ENCODE measurements at places on chromosomes 2 and 18.
A peak's percentile ranks its signal among the peaks of the same experiment; 100 is the strongest.

- H3K27ac ChIP-seq, result no peak overlapping the region
- no peaks in the 10 kb centered on the region for H3K27me3 ChIP-seq
- H3K4me1 ChIP-seq, result no peaks in the 10 kb centered on the region
These were observed 162.2 kb downstream of the BCL11A start for GRCh38 chr2:60391230-60391629.

- H3K27ac ChIP-seq, result no peak overlapping the region
- H3K4me1 ChIP-seq, result peaks cover 12% of the 10 kb centered on the region
- no peak overlapping the region for H3K4me3 ChIP-seq
- H3K27me3 ChIP-seq, result peaks cover 4% of the 10 kb centered on the region
- H3K36me3 ChIP-seq, result no peaks in the 10 kb centered on the region
These were observed 32.1 kb upstream of the CD8A start for GRCh38 chr2:86822668-86823345.

DNA sequence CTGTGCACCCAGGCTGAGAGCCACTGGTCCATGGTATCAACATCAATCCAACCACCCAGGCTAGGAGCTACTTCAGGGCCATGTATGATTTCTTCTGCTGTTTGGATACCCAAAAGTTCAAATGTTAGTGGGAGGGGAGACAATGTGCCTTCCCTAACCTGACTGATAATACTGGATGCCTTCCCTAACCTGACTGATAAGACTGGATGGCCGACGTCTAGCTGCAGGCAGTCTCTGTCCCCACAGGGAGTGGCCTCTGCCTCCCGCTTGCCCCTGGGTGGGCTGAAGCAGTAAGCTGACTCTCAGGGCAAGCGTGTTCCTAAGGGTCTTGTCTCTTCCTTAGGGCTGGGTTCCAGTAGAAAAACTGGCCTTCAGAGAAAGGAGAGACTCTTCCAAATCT is 65.8 kb downstream of the ZAP70 start:
- H3K27ac ChIP-seq, result no peak overlapping the region
- no peak for DNase-seq
- H3K36me3 ChIP-seq, result peaks cover 18% of the 10 kb centered on the region

DNA sequence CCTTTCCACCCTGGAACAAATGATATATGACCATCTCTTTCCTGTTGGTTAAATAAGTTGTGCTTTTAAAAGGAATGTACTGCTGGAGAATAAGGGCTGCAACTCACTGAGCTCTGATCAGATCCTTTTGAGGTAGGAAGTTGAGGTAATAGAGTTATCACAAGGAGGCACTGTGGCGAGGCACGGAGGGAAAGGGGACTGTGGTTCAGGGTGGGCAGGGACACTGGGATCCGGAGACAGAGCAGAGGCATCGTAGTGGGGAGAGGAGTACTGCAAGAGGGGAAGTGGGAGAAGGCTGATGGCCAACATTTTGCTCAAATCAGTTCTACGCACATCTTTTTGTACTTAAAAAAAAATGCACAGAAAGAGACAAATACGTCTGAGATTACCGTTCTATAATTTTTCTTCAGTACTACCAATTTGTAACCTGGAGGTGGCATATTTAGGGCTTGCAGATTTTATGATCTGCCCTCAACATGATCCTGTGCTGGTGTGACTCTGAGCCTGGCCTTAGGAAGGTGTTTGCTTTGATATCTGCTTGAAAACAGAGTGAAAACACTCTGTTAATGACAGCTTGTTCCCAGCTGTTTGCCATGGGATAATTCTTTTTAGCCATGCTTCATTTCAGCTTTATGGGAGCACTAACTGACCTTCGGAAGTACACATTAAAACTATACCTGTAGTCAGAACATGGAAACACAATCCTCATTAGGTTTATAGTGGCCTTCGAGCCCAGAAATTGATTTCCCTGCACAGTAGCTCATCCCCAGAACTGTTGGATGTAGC is 168.1 kb downstream of the KCNE4 start:
- no peak overlapping the region for H3K4me3 ChIP-seq
- H3K4me1 ChIP-seq, result no peaks in the 10 kb centered on the region
- H3K27ac ChIP-seq, result no peak overlapping the region
- no peak for DNase-seq
- H3K36me3 ChIP-seq, result no peaks in the 10 kb centered on the region
- no peaks in the 10 kb centered on the region for H3K27me3 ChIP-seq

DNA sequence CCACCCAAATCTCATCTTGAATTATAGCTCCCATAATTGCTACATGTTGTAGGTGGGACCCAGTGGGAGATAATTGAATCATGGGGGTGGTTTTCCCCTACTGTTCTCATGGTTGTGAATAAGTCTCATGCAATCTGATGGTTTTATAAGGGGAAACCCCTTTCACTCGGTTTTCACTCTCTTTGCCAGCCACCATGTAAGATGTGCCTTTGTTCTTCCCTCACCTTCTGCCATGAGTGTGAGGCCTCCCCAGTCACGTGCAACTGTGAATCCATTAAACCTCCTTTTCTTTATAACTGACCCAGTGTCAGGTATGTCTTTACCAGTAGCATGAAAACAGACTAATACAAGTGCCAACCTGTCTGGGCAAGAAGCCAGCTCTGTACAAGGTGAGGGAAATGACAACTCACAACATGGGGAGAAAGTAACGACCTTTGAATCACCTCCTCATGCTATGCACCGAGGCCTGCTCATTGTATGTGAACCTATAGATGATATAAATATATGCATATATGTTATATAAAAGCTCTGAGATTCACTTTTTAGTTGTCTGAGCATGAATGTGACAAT is 162.2 kb downstream of the ALPK2 start:
- H3K4me3 ChIP-seq, result no peak overlapping the region
- H3K27ac ChIP-seq, result no peak overlapping the region
- no peak for DNase-seq
- no peaks in the 10 kb centered on the region for H3K27me3 ChIP-seq
- no peaks in the 10 kb centered on the region for H3K36me3 ChIP-seq
- H3K4me1 ChIP-seq, result no peaks in the 10 kb centered on the region

DNA sequence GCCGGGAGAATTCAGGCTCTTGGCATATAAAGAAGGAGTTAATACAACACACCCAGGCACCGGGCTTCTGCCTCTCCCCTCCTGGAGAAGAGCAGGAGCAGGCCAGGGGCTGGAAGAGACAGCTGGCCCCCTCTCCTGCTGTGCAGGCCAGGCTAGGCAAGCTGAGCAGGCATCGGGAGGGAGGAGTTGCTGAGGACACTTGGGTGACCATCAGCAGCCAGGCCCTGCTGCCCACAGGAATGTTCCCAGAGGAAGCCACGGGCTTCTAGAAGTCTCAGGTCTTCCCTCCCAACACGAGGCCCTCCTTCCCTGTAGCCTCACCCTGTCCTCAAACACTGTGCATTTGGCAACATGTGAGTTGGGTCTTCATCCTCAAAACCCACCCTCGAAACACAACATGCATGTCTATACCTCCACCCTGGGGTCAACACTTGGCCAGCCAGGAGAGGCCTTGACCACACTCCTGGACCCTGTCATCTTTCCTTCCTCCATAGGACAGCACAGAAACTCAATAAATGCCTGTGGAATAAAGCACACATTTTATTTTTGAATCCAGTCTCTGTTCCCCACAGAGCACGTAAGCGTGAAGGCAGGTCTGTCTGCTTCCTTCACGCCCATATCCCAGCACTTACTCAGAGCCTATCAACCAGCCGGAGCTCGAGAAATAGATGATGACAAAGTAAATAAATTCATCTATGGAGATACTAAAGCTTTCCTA is 433.8 kb upstream of the ID2 start:
- no peaks in the 10 kb centered on the region for H3K36me3 ChIP-seq
- H3K4me1 ChIP-seq, result no peaks in the 10 kb centered on the region
- H3K27ac ChIP-seq, result no peak overlapping the region

GRCh38 chr2:174615871-174616436 is 18.4 kb upstream of the WIPF1 start:
- no peaks in the 10 kb centered on the region for H3K27me3 ChIP-seq
- peaks cover 24% of the 10 kb centered on the region for H3K36me3 ChIP-seq
- H3K4me3 ChIP-seq, result no peak overlapping the region
- no peak for DNase-seq

GRCh38 chr18:28284132-28284531 is 107.2 kb upstream of the CDH2 start:
- H3K4me3 ChIP-seq, result no peak overlapping the region
- no peak overlapping the region for H3K27ac ChIP-seq
- DNase-seq, result no peak
- H3K27me3 ChIP-seq, result no peaks in the 10 kb centered on the region
- H3K36me3 ChIP-seq, result no peaks in the 10 kb centered on the region

DNA sequence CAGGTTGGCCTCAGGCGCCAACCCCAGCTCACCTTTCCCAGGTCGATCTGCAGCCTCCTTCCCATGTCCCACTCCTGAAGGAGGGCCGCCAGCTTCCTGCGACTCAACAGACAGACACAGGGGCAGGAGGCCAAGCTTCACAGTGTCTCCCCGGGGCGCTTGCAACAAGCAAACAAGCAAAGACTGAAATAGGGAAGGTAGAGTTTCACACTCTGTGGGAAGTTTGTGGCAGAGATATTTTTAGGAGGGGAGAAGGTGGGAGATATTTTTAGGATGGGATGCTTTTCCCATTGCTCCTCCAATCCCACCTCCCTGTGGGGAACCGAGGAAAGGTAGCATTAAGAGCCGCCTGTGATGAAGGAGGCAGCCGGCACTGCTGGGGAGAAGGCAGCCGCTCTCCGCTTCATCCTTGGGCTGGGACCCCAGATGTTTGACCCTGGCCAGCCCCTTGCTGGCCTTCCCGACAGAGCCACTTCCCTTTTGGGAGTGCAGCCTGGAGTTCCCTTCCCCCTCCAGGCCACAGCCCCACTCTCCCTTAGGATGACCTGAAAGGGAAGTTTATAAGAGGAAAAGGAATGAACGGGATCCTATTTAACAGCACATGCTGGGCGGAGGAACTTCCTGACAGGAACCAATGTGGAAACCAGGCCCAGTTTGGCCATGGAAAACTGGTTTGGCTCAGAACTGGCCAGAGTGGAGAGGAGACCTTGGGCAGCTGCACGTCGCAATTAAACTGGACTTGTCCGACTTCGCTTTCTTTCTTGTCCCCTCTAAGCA is 142.2 kb upstream of the SMAD2 start:
- no peaks in the 10 kb centered on the region for H3K27me3 ChIP-seq
- DNase-seq, result no peak
- no peaks in the 10 kb centered on the region for H3K36me3 ChIP-seq
- no peak overlapping the region for H3K4me3 ChIP-seq

GRCh38 chr2:43068041-43068533 is 158.3 kb downstream of the ZFP36L2 start:
- no peak overlapping the region for H3K27ac ChIP-seq
- no peaks in the 10 kb centered on the region for H3K36me3 ChIP-seq
- H3K27me3 ChIP-seq, result no peaks in the 10 kb centered on the region
- no peak overlapping the region for H3K4me3 ChIP-seq

GRCh38 chr18:76981396-76981968 is 151.1 kb downstream of the MBP start:
- H3K4me3 ChIP-seq, result no peak overlapping the region
- H3K4me1 ChIP-seq, result peaks cover 9% of the 10 kb centered on the region
- H3K36me3 ChIP-seq, result no peaks in the 10 kb centered on the region
- DNase-seq, result no peak
- H3K27me3 ChIP-seq, result no peaks in the 10 kb centered on the region

DNA sequence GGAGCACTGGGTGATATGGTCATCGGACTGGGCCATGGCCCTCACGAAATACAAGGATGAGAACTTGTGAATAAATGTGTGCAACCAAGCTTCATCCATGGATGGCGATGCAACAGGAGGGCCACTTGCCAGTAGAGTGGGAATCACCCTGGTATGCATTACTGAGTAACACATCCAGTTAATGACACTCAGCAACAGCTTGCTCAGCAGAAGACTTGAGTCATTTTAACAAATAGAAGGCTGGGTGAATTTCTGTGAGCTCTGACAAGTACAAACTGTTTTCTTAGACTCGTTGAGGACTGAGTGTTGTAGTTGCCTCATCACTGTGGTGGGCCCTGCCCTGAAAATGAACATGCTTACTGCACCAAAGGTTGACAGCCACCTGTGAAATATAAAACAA is 221.6 kb downstream of the NCKAP5 start:
- H3K27ac ChIP-seq, result no peak overlapping the region
- no peak for DNase-seq

DNA sequence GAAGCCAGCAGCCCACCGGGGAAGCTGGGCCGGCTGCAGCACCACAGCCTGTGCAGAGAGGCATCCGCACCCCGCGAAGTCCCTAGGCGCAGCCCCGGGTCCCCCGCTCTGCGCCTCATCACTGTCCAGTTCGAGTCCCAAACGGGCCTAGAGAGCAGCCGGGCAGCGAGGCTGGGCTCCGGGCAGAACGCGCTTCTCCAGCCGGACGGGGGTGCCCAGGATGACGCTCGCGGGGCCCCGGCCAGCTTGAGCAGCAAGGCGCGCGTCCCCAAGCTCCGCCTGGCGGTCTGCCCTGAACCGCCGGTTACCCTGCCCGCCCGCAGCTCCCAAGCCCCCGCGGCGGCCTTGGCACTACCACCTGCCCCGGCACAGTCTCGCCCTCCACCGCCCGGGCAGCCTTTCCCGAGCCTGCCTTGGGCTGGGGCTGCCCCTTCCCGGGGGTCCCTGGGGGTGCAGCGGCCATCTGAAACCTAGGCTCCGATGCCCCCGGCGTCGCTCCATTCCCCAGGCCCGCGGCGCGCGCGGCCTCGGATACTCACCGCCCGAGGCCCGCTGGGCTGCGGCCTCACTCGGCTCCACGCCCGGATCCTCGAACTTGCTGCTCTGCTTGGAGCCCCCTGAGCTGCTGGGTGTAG is 591 bp downstream of the SLC16A14 start:
- H3K4me3 ChIP-seq, result peak overlapping the region; percentile 50
- H3K27ac ChIP-seq, result no peak overlapping the region
- DNase-seq, result peak; percentile 59
- no peaks in the 10 kb centered on the region for H3K36me3 ChIP-seq

GRCh38 chr2:82834893-82835292 is 1624.2 kb downstream of the SUCLG1 start:
- no peaks in the 10 kb centered on the region for H3K4me1 ChIP-seq
- H3K36me3 ChIP-seq, result no peaks in the 10 kb centered on the region
- H3K4me3 ChIP-seq, result no peak overlapping the region
- no peaks in the 10 kb centered on the region for H3K27me3 ChIP-seq
- no peak overlapping the region for H3K27ac ChIP-seq

Data from CD4-positive, alpha-beta T cell (primary cell).